Memory B cell (primary cell): ENCODE measurements at places on chromosomes 6 and 20.

GRCh38 chr6:56677559-56677958 lies 34.9 kb upstream of the DST start:
- no peak for DNase-seq

- DNase-seq, result no peak
These were observed 244.5 kb downstream of the CD83 start for GRCh38 chr6:14361956-14362587.

- no peak for DNase-seq
These were observed 119.3 kb upstream of the RALGAPA2 start for GRCh38 chr20:20831794-20832193.

DNA sequence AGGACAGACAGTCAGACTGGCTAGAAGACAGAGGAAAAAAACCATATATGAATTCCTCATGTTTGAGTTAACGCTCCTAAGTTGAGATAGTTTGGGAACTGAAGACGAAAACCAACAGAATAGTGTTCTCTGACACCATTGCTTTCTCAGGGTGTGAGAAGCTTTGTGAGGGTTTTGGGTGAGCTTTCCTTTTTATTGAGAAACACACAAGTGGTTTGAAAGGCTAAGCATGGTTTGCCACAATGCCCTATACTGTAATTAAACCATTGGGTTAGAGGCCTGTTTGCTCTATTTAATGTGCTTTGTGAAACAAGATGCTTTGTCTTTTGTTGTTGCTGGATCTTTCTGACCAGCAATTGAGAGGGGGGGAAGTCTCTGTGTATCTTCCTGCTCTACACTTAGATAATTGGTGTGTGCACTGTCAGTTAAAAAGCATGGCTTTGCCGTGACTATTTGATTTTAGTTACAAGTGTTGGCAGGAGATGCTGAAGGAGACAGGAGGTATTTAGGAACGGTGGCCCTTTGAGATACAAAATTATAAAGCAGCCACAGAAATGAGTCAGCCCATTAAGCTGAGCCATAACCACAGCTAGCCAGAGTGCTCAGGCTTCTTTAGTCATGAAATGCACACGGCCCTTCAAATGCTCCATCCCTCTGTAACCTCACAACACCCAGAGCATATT lies 273.0 kb upstream of the PREP start:
- DNase-seq, result no peak

GRCh38 chr6:110799189-110799588 lies 16.1 kb downstream of the CDK19 start:
- no peak for DNase-seq

- DNase-seq, result peak; percentile 78
These were observed at the start of gene ACSS1 for GRCh38 chr20:25058051-25058846. Gene ACSS1 (minus strand): TSS chr20:25058139. CDS start chr20:25058102, 37 bp downstream.

DNA sequence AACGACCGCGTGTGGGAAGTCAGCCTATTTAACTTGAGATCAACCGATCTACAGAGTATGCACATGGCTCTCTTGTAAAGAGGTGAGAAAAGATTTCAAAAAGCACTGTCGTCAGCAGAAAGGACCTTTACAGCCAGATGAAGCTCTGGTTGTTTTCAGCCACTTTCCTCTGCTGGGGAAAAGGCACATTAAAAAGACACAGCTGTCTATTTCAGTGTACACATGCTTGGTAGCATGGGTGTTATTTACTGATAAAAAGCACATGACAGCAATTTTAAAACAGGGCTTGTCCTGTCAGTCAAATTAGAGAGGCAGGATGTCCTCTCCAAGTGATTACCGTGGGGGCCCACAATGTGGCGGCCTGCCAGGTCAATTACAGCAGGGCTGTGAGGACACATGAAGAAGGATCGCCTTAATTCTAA lies 188.9 kb downstream of the PRKN start:
- no peak for DNase-seq

DNA sequence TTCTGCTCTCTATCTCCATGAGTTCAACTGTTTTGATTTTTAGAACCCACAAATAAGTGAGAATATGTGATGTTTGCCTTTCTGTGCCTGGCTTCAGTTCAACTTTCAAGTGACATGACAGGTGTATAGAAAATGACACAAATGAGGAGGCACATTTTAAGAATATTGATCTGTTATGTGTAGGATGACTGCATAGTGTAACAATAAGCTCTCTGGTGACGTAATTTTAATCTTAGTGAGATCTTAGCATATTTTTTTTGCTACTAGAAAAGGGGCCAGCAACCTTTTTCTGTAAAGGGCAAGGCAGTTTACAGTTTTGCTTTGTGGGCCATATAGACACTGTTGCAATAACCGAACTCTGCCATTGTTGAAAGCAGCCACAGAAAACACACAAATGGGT lies 130.2 kb downstream of the PHF3 start:
- DNase-seq, result no peak

GRCh38 chr6:78400076-78400475 lies 467.3 kb upstream of the IRAK1BP1 start:
- no peak for DNase-seq

DNA sequence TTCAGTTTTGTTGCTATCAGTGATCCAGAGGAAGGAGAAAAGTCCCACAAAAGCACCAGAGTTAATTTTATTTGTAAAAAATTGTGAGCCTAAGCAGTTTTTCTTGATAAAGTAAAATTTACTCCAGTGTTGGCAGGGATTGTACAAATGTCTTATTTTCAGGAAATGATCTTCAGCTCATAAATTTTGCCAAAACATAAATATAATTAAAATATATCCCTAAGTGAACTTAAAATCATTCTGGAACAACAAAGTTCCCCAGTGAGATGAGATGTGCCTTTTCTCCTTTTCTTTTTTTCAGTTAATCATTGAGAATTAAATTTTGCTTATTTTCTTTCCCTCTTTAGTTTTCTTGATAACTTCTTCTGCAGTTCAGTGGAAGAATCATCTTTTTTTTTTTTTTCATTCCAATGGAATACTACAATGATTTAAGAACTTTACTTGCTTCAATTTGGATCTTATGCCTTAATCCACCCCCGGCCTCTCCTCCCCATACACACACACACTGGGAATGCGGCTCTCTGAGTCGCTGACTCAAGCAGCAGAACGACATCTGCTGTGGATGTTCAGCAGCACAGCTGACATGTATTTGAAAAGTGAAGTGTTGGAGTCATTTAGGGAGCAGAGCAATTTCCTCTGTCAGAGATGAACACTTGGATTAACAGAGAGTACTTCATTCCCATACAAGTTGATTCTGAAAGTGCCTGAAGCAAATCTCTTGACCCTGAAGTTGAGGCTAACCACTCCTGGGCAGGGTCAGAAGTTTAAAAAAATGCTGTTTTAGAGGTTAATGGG lies 27.7 kb upstream of the LAMA4 start:
- no peak for DNase-seq

- DNase-seq, result no peak
These were observed 3.4 kb downstream of the RSPH9 start for GRCh38 chr6:43648248-43648647.

GRCh38 chr20:1392693-1393506 lies at the start of gene FKBP1A:
Gene FKBP1A (minus strand): TSS chr20:1393054. CDS start chr20:1392998, 56 bp downstream.
- DNase-seq, result peak; percentile 80

DNA sequence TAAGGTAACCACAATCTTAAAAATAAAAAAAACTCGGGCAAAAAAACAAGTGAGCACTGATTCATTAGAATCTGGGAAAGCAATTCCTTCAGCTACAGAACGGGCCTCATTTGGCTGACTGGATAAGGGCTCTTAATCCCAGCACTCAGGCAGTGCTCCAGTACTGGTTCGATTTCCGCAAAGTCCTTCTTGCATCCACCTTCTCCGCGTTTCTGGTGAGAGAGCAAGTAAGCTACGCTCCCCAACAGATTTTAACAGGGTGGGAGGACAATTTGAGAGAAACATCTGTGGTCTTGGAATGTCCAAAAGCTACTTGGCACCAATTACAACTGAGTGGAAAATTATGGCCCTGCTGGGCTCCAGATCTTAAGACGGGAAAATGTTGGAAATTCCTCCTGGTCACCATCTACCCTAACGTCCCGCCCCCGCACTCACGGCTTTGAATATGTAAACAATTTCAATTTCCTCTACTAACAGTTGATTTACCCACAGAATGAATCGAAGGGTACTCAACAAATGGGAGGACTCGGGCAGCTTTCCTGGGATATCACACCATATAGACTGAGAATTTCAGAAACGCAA lies 18.1 kb upstream of the ZSCAN9 start:
- no peak for DNase-seq

DNA sequence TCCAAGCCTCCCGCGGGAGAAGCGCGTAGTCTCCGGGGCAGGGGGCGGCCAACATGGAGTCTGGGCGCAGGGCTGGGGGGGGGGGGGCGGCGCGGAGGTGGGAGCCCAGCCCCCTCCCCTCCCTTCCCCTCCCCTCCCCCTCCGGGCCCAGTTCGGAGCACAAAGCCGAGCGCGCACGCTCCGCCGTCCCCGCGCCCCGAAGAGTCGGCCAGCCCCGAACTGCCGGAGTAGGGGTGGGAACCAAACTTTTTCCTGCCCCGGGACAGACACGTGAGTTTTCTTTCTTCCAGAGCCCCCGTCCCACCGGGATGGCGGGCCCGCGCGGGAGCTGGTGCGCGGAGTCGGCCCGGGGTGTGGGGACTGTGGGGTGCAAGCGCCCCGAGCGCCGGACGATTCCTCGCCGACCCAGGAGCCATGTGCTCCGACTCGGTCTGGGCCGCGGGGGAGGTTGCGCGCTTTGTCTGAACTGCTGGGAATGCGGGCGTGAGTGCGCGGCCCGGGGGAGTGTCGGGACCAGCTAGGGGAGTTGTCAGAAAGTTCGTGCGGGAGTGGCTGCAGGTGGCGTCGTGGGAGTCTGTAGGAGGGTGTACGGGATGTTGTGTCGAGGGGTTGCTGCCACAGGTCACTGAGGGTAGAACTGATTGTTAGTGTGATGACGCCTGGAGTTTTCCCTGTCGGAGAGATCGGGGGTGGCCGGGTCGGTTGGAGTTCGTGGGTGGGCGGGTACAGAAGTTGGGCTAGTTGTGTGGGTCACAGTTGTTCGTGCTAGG lies 1.2 kb downstream of the TGIF2 start:
- peak; percentile 51 for DNase-seq

GRCh38 chr20:10893321-10893720 lies 219.5 kb upstream of the JAG1 start:
- no peak for DNase-seq

DNA sequence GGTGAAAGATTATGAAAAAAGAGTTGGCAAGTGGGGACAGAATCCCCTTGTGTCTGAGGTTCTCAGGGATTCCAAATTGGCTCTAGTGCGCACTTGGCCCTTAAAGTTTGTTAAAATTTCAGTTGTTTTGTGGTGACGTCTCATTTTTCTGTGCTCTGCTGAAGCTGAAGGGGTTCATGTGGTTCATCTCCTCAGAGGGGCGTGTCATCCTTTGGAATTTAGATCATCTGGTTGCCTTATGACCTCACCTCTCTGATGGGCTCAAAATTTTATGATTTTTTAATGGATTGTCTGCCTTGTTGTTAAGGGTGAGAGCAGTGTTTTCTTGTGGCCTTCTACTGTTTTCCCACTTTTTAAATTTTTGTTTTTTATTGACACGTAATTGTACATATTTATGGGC lies 20.3 kb downstream of the CYB5R4 start:
- DNase-seq, result no peak

DNA sequence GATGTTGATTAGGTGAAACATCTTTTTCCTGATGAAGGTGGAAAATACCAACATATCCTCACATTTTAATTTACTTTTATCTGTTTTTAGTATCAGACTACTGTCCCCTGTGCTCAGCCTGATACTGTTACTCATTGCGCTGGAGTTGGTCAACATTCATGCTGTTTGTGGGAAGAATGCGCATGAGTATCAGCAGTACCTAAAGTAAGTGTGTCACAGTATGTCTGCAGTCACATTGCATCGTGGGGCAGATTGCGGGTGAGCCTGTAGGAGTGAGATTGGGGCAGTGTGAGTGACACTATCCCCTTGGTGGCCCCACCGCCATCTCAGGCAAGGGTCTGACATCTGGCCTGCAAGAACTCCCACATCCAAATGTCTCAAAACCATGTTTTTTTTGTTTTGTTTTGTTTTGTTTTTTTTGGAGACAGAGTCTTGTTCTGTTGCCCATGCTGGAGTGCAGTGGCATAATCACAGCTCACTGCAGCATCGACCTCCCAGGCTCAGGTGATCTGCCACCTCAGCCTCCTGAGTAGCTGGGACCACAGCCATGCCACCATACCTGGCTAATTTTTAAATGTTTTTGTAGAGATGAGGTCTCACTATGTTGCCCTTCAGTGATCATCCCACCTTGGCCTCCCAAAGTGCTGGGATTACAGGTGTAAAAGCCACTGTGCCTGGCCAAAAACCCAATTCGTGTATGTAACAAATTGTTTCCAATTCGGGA lies 27.8 kb downstream of the ERMARD start:
- DNase-seq, result no peak

DNA sequence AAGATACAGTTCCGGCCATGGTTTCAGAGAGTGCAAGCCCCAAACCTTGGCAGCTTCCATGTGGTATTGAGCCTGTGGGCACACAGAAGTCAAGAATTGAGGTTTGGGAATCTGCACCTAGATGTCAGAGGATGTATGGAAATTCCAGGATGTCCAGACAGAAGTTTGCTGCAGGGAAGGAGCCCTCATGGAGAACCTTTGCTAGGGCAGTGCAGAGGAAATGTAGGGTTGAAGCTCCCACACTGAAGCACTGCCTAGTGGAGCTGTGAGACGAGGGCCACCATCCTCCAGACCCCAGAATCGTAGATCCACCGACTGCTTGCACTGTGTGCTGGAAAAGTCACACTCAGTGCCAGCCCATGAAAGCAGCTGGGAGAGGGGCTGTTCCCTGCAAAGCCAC lies 267.5 kb downstream of the OGFRL1 start:
- DNase-seq, result no peak

DNA sequence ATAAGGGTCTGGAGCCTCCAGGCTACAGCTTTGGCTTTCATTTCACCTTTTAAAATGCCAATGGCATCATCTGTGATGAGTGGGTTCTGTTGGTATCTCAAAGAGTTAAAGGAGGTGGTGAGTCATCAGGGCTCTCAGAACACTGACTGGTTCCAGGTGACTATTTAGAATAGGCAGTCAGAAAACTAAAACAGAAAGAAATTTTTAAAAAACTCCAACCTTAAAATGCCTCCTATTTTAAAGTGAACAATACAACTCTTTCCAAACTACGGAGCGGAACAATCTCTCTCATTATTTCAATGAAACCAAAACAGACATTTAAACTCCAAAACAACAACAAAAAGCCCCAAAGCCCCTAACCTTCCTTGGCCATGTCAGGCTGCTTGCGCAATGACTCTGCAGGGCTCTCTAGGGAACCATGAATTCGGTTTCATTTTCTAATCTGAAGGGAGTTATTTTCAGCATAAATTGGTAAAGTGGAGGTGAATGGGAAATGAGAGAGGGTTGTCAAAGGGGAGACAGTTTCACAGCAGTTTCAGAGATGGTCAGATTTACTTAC lies 194.9 kb downstream of the KIF6 start:
- no peak for DNase-seq

DNA sequence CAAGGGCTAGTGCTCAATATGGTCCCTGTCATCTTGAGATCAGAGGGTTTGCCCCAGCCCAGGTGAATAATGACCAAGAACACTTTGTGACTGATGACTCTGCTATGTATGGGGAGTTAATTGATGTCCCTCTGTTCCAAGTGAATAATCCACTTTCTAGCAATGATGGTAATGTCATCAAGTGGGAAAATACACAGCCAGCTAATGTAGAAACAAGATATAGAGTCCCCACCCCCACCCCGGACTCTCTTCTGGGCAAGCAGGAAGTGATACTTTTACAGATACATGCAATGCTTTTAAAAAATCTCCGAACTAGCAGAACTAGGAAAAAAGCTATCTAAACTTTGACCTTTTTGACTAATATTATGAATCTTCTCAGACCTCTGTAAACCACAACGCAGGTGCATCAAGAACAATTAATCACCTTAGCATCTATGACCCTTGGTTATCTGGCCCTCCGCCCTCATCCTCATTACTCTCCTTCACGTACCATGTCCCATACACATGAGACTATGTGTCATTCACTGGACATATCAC lies 30.5 kb downstream of the CNR1 start:
- DNase-seq, result no peak

GRCh38 chr6:93088621-93089501 lies 330.5 kb downstream of the EPHA7 start:
- no peak for DNase-seq
